NCI-H1092 (cell line): ENCODE measurements at places on chromosomes 6 and 20.

DNA sequence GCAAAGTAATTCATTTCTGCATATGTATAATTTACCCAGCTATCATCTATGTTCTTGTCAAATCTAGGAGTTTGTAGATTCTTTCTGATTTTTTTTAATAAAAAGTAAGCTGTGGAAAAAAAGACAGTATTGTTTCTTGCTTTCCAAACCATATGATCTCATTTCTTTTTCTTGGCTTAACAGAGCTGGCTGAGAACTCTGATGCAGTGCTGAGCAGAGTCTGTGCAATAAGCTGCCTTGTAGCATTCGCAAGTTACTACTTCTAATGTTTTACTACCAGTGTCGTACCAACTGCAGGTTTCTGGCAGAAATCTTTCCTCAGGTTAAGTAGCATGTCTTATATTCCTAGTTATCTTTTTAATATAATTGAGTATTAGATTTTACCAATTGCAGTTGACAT, 15.6 kb downstream of the RRBP1 start:
- DNase-seq = no peak

DNA sequence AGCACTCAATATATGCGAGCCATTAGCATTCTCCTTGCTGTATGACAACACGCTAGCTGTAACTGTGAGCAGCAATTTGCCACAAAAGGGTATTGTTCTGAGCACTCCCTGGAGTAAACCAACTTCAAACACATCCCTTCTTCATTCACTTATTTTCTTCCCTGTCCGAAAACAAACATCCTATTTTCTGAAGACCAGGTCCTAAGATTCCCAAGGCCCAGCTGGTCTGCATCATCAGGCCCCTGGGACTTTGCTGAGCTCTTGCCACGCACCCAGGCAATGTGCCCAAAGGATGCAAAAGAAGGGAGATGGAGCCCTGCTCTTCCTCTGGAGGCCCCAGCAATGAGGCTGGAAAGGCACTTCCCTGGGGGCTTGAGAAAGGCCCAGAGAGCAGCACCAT, 118.1 kb downstream of the PREX1 start:
- no peak for DNase-seq

DNA sequence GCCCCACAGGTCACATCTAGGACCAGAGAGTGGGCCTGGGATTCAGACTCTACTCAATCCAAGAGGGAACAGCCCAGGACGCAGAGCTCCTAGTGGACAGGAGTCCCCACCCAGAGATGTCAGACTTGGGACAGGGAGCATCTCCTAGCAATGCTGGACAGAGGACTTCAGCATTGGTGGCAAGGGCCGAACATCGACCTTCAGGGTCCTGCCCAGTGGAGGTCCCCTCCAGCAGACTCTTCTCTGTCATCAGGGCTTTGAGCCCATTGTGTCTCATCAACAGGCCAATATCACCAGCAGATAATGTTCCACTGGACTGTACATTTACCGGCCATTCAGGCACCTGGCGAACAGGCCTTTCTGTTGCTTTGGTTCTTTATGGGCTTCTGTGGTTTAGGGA, 159.8 kb upstream of the SNX9 start:
- DNase-seq = no peak

DNA sequence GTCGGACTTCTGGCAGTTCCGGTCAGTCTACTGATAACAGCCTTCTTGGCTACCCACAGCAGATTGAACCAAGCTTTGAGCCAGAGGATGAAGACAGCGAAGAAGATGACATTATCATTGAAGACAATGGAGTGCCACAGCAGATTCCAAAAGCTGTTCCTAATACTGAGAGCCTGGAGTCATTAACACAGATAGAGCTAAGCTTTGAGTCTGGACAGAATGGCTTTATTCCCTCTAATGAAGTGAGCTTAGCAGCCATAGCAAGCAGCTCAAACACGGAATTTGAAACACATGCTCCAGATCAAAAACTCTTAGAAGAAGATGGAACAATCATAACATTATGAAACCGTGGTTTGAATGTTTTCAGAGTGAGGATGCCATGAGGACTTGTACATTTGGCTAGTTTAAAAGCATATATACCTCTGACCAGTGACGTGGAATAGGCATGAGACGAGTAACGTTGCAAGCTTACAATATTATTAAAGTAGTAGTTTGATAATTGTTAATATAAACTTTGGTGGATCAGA, 18.8 kb downstream of the PARD6B start:
- DNase-seq = no peak

DNA sequence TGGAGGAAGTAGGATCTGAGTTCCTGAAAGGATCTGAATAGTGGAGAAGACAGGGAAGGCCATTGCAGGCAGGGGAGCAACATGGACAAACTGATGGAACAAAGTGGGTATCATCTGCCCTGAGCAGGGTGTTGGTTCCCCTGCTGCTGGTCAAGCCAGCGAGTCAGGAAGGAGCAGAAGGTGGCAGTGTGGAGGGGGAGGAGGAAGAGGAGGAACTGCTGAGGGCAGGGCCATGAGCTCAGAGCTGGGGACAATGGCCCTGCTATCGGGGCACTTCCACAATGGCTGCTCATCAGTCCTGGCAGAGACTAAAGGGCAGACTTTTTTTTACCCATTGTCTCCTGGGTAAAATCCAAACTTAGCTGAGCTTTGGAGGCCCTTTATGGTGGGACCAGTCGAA, 13.6 kb downstream of the CNBD2 start:
- no peak for DNase-seq

DNA sequence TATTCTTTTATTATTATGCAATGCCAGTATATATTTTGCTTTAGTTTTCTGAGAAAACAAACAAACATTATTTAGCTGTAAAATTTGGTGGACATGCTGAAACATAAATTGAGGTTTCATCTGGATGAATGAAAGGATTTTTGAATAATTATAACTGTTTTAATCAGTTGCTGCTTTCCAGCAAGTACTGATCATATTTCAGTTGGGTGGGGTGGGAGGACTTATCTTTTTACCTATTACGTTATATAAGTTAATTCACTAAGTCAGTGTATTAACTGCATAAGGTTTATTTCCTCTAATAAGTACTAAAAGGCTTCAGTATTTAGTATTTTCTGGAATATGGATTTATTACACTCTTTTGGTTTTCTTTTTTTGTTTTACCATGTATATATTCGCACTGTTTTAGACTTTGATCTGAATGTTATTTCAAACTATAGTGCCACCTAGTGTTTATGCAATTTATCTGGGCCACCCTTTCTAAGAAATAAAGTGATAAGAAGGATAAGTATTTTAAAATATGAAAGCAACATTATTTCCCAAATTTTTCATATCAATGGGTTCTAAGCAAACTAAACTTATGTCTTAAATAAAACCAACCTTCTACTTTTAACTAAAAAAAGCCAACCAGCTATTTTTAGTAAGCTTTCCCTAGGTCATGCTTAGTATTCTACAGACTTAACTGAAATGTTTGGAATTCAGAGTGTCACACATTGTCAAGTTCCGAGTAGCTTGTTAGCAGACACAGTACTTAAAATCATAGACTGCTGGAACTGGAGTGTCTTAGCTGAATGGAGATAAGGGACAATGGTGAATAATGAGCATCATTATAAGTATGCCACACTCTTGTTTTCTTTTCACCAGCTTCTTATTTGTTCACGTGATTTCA, 105.4 kb upstream of the MCHR2 start:
- no peak for DNase-seq
